NCI-H1694 (cell line): ENCODE measurements at places on chromosomes 3 and 15.

- DNase-seq, result peak; percentile 15
Measured at GRCh38 chr3:3015185-3016089, 94.7 kb downstream of the IL5RA start.

- no peak for DNase-seq
Measured at GRCh38 chr15:99631255-99631654, 65.5 kb downstream of the MEF2A start.

DNA sequence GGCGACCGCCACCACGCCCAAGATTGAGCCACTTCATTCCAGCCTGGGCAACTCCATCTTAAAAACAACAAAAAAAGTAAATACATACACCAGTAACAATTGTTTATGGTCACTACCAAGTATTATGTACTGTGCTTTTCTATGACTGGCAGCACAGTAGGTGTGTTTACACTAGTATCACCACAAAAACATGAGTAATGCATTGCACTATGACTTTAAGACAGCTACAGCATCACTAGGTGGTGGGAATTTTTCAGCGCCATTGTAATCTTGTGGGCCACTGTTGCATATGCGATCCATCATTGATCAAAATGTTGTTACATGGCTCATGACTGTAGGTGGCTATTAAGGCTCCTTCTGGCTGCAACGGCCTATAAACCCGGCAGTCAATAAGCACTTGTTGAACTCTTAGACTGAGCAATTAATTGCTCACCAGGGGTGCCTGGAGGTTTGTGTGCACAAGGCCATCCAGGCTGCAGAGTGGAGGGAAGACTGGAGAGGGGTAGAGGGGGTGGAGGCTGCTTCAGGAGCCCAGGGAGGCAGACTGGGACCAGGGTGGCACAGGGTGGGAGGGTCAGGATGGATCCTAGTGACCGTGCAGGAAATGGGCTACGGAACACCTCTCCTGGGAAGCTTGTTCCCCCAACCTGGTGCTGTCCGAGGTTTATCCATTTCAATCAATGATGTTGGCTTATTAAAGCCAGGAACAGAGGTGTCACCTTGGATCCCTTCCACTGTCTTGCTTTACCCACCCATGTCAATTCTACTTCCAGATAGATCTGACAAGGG, 17.9 kb upstream of the COPG1 start:
- no peak for DNase-seq

DNA sequence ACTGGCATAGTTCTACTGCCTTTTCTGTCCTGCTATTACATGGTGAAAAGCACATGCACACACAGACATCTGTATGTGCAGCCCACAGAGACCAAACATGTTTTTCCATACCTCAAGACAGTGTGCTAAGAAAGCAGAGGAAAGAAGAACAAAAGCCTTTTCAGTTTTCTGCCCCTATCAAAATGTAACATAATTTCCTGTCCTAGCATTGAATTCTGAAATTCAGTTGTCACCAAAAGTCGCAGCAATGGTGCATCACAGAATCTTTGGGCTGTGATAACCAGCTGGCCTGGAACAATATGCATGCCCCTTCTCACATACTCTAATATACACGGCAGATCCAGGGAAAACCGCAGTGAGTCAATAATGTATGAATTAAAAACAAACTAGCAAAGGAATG, 153.8 kb upstream of the RAP2B start:
- no peak for DNase-seq

- DNase-seq, result peak; percentile 71
Measured at GRCh38 chr15:68561171-68561900, 17.5 kb upstream of the CORO2B start.

DNA sequence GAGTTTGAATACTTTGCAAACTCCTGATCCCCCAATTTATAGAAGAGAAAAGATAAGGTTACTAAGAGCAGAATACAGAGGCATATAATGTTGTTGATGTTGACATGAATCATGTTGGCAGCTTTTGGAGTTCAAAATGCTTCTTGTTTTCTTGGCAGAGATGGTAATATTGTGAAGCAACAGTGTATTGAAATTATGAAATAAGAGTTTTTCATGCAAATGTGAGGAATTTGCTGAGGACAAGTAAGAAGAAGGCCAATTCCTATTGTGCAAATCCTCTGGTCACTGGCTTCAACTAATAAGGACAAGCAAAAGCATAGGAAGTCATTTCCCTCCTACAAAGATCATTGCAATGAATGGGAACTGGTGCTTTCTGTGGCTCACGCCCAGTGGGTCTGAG, 126.9 kb upstream of the CHL1 start:
- DNase-seq, result no peak

DNA sequence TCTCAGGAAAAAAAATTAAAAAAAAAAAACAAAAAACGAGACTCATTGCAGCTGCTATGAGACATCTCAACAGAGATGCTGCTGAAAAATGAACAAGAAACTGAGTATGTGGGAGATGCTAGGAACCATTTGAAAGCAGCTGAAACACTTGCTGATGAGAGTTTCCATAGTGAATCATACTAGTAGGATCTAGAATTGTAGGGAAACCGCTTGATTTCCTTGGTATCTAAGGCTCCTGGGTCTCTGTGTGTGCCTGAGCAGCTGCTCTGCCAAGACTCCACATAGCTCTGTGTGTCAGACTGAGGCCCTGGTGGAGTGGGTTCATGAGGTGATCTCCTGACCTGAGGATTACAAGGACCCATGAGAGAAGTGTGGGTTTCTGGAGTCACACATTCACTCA, 313.4 kb upstream of the NECTIN3 start:
- DNase-seq, result no peak

DNA sequence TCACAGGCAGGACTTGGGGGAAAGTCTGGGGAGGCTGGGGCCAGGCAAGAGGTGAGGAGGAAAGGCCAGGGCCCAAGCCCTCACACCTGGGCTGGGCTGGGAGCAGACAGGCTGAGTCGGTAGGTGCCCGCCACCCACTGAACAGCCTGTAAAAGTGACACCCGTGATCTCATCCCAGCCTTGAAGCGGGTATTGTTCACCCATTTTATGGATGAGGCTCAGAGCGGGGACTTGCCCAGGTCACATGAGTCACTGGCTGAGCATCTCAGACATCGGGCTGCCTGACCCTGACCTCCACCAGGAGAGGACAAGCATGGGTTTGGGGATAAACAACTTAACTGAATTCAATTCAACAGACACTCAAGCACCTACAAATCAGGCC, 52.0 kb upstream of the CTSH start:
- no peak for DNase-seq

DNA sequence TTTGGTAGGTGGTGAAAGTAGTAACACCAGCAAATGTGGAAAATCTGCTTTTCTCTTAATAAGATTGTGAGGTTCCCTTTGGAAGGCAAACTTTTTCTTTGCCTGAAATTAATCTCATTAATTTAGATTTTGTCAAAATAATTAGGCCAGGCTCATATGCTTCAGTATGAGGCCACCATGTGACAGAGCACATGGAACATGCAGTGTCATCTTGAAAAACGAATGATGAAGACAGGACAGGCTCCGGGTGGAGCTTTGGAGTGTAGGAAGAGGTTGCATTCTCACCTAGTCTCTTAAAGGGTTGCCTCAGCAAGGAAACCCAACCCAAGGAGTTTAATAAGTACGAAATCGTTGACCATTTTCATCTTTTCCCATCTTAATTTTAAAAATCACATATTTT, 18.6 kb upstream of the LZTFL1 start:
- no peak for DNase-seq

DNA sequence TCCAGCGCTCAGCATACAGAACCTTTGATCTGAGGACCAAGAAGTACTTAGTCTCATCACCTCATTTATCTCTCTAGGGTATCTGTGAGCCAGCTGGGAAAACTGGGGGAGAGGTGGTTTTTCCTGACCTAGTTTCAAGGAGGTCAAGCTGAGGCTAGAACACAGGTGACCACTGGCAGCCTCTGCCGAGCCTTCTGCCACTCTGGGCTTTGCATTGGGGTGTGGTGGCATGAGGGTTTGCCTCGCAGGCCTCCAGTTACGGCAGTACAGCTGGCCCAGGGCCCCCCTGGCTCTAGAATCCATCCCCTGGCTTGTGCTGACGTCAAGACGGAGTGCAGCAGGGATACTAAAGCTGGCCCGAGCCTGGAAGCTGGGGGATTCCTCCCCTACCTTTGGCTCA, 34.7 kb upstream of the CDCP1 start:
- no peak for DNase-seq

- no peak for DNase-seq
Measured at GRCh38 chr3:66466606-66467270, 34.1 kb downstream of the LRIG1 start.

- DNase-seq, result no peak
Measured at GRCh38 chr15:60751985-60752952, 273.3 kb upstream of the ICE2 start.

- no peak for DNase-seq
Measured at GRCh38 chr3:5282703-5283102, 95.2 kb downstream of the EDEM1 start.
